Kidney epithelial cell (primary cell): ENCODE measurements at places on chromosomes 5 and 9.
A peak's percentile ranks its signal among the peaks of the same experiment; 100 is the strongest.

GRCh38 chr5:3101561-3101960, 350.1 kb upstream of the IRX2 start:
- no peak for DNase-seq

GRCh38 chr5:149381986-149382338, 2.9 kb upstream of the IL17B start:
- DNase-seq, result no peak

DNA sequence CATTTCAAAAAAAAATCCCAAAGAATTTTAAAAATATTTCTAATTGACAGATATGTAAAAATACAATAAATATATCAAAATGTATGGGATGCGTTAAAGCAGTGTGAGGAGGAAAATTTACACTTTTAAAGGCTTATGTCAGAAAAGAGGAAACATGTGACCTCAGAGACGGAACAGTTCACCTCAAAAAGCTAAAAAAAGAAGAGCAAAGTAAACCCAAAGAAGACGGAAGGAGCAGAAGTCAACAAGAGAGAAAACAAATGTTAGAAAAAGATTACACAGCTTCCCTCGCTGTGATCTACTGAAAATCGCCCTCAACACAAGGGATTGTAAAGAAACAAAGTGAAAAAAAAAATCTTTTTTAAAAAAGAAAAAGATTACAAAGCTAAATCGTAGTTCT, 186.9 kb downstream of the AUH start:
- no peak for DNase-seq

GRCh38 chr9:112377684-112378327, 2.1 kb upstream of the HSDL2 start:
- DNase-seq, result no peak

GRCh38 chr5:62600560-62601252, 22.1 kb downstream of the LRRC70 start:
- DNase-seq, result no peak

DNA sequence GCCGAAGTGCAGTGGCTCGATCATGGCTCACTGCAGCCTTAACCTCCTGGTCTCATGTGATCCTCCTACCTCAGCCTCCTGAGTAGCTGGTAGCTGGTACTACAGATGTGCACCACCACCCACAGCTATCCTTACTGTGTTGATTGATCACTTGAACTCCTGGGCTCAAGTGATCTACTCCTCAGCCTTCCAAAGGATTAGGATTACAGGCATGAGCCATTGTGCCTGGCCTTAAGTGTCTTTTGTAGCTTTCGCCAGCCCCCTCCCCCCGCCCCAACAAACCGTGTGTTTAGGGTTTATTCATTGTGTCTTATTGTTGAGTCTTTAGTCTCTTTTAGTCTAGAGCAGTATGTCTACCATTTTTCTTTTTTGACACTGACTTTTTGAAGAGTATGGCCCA, 33.1 kb downstream of the SPIN1 start:
- DNase-seq, result no peak

DNA sequence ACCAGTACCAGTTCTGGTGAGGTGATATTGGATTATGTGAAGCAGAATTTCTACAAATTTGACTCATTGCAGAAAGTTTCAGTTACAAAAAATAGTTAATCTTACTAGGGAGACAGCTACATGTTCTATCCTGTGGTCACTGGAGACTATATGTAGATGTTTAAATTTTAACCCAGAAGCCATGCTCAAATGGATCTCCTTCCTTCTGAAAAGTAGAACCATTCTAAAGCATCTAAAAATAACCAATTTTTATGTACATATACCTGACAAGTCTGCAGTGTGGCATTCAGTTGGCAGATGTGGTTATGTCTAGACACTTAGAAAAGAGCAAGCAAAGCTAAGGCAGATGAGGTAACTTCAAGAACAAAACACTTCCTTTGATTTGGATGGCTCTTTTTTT, 65.5 kb upstream of the POU4F3 start:
- DNase-seq, result no peak

DNA sequence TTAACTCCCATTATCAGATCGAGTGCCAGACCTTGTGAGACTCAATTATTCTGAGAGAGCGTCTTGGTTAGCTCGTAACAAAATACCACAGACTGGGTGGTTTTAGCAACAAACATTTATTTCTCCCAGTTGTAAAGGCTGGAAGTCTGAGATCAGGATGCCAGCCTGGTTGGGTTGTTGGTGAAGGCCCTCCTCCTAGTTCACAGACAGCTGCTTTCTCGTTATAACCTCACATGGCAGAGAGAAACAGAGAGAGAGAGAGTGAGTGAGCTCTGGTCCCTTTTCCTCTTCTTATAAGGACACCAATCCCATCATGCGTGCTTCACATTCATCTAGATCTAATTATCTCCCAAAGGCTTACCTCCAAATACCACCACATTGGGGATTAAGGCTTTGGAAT, 114.2 kb upstream of the SLC24A2 start:
- DNase-seq, result no peak

DNA sequence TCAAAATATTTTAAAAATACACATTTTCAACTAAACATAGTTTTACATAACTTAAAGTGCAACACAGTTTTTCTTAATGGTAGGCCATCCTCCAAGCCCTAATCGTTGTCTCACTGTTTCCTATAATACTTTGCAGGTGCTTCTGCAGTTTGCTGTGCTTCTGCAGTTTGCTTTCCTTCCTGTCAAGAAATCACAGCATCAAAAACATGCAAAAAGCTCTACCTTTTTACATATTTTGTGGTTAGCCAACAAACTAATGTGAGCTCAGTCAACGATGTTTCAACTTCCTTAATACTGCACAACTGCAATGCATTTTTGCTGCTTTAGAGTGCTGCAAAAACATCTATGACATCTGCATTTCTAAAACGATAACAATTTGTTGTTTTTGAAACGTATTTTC, 25.2 kb downstream of the EMB start:
- no peak for DNase-seq

- peak; percentile 18 for DNase-seq
Observed at GRCh38 chr5:170132269-170132975, 26.7 kb downstream of the FOXI1 start.

DNA sequence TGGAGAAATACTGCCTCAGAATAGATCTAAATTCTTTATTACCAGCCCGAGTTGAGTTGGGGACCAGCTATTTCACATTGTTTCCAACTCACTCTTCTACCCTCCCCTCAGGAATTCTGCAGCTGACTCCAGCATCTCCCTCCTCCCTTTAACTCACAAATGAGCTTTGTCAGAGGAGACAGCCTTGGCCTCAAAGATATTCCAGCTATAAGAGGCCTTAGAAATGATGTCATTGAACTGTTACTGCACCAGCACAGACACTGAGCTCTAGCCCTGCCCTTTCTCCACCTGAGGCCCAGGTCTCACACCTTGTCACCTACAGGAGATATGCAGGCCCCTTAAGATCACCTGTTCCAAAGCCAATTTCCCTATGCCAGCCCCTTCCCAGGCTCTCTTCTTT, 78.4 kb upstream of the ATP10B start:
- DNase-seq, result peak; percentile 47

GRCh38 chr5:174448041-174448440, 276.3 kb upstream of the MSX2 start:
- DNase-seq, result no peak

GRCh38 chr9:89686126-89686525, 81.3 kb downstream of the GADD45G start:
- DNase-seq, result no peak

DNA sequence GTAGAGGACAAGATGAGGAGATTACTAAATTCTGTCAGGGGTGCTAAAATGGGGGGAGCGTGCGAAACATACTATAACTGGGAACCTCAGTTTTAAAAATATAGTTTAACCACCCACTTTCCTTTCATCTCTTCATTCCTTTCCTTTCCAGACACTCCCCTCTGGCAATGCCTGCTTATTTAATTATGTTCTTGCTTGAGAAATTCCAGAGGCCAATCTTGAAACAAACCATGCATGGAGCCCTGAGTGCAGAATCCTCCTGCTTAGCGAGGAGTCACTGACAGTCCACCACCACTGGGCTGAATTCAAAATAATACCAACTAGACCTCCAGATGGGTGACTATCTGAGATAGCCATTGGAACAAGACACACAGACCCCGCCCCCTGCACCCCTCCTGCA, 29.7 kb upstream of the C9orf72 start:
- DNase-seq, result no peak

DNA sequence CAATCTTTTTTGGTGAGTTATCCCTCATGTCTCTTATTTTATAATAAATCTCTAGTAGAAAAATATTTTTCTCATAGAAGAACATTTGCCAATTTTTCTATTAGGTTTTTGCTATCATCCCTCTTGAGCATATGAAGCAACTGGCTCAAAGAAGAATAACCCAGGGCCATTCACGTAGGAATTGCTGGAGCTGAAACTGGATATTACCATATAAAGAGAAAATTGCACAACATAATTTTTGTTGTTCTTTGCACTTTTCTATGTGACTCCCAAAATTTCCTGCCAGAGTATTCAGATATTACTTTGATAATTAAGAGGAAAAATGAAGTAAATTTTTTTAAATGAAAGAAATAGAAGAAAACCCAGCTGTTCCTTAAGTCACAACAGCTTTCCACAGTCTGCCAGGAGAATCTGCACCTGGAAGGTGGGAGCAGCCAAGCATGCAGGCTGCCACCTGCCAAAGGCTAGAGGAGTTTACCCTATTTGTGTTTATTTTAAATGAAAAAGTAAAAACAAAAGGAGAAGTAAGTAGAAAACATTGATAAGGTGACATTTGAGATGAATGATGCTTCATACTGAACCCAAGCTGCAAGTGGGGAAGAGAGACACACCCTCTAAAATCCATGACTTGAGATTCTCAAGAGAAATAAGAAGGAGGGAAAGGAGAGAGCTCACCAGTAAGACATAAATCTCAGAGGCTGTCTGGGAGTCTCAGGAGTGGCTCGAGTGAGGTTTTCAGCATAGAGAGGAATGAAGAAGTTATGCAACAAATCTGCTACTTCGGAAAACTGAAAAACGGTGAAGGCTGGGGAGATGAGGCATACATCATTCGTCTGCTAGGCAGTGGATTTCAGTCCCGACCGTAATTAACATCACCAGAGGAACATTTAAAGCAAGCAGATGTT, 31.5 kb upstream of the FREM1 start:
- DNase-seq, result no peak

DNA sequence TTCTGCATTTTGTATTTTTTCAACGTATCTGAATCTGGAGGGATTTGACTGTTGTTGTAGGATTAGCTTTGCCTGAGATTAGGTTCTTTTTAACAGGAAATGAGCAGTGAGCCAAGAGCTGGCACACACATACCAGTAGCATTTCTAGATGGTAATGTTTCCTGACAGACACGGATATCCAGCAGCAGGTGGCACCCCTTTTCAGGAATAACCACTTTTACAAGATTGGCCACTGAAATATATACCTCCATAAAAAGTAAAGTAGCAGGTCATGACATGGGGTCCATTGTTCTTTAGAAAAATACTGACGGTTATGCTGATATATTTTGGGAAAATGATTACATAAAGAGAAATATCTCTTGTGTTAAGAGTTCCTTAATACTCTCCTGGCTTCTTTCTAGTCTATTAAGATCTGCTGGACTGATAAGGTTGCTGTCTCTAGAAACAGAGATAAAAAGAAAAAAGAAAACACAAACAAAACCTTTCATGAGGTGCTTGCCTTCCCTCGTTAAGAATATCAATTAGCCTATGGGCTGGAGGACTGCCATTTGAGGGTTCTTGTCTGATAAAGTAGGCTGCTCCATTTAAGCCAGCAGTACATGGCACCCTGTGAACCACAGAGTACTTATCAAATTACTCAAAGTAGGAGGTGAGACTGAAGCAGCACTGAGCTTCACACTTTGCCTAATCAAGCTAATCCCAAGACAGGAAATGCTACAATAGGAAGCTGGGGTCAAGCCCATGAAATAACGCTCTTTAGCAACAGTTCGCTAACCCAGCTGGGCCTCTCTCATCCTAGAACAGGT, 101.6 kb upstream of the PCA3 start:
- no peak for DNase-seq

GRCh38 chr9:28502189-28502588, 928.9 kb upstream of the C9orf72 start:
- DNase-seq, result no peak

DNA sequence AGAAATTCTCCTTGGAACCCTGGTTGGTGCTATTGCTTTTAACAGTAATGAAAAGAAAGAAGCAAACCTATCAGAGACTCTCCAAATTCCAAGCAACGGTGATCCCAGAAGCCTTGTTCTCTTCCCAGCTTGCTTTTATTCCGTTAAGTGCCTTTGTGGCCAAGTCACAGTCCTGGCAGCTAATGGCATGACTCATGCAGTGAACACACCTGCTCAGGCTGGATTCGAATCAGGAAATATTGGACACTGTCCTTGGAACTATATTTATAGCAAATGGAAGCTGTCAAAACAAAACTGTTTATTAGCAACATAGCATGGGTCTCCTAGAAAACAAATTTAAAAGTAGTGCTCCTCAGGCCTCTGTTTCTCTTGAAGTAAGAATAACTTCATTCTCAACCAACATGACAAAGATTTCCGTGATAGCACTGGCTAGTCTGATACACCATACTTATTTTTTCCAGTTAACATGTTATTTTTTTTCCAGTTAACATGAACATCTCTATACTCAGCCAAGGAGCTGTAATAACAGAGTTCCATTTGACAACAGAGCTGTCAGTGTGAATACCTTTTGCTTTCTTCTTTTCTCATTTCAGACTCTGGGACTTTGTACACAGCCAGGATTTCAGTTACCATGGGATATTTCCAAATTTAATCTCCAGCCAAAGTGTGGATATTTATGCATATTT, 502.4 kb downstream of the GADD45G start:
- peak; percentile 39 for DNase-seq

GRCh38 chr9:119184265-119184936, 184.8 kb downstream of the BRINP1 start:
- no peak for DNase-seq

GRCh38 chr9:83299094-83299493, 236.2 kb upstream of the RASEF start:
- DNase-seq, result no peak

- DNase-seq, result no peak
Observed at GRCh38 chr9:36407122-36407723, 7.2 kb upstream of the RNF38 start.

DNA sequence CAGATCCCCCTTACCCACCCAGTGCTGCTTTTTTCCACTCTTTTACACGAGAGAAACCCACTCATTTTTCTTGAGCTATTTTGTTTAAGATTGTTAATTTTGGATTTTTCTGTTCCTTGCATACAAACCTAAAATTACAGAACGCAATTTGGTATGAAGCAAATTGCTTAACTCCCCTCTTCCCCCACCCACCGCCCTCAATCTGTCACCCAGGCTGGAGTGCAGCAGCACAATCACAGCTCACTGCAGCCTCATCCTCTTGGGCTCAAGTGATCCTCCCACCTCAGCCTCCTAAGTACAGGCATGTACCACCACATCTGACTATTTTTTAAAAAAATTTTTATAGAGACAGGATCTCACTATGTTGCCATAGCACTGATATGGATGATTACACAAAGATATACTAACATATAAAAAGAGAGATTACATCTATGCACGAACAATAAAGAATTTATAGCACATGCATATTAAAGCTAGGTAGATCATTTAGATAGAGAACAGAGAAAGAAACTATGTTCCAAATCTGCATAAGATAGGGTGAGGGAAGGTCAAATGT, 203.6 kb downstream of the PIK3R1 start:
- no peak for DNase-seq
